B cell (primary cell): ENCODE measurements at places on chromosomes 12 and 14.

- no peak for DNase-seq
- no peaks in the 10 kb centered on the region for H3K36me3 ChIP-seq
- no peak overlapping the region for H3K4me3 ChIP-seq
- H3K27me3 ChIP-seq, result no peaks in the 10 kb centered on the region
- peaks cover 94% of the 10 kb centered on the region for H3K4me1 ChIP-seq
These were observed 7.6 kb downstream of the SUSD6 start for GRCh38 chr14:69619012-69619411.

DNA sequence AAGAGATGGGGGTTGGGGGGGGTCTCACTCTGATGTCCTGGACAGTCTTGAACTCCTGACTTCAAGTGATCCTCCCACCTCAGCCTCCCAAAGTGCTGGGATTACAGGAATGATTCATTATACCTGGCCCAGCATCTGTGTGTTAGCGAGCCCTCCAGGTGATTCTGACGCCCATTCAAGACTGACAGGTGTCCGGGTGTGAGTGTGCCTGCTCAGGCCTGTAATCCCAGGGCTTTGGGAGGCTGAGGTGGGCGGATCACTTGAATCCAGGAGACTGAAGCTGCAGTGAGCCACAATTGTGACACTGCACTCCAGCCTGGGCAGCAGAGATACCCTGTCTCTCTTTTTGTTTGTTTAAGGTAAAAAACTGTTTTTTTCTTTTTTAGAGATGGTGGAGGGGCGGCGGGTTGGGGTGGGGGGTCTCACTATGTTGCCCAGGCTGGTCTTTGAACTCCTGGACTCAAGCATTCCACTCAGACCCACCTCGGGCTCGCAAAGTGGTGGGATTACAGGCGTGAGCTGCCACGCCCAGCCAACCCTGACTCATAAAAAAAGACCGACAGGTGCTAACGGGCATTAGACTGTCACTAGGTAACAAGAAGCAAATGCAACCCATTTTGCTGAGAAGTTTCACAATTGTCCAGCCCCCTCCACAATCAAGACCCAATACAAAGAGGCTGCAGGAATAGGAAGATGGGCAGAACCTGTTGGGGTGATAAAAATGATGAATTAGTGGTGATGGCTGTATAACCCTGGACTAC is 4.7 kb downstream of the VSIG10 start:
- peaks cover 7% of the 10 kb centered on the region for H3K27me3 ChIP-seq
- DNase-seq, result no peak
- H3K4me3 ChIP-seq, result no peak overlapping the region
- no peaks in the 10 kb centered on the region for H3K36me3 ChIP-seq
- H3K4me1 ChIP-seq, result peaks cover 6% of the 10 kb centered on the region
- H3K27ac ChIP-seq, result no peak overlapping the region

- no peaks in the 10 kb centered on the region for H3K36me3 ChIP-seq
- no peak for DNase-seq
- H3K27me3 ChIP-seq, result no peaks in the 10 kb centered on the region
These were observed 16.4 kb upstream of the LRP10 start for GRCh38 chr14:22854963-22855724.

DNA sequence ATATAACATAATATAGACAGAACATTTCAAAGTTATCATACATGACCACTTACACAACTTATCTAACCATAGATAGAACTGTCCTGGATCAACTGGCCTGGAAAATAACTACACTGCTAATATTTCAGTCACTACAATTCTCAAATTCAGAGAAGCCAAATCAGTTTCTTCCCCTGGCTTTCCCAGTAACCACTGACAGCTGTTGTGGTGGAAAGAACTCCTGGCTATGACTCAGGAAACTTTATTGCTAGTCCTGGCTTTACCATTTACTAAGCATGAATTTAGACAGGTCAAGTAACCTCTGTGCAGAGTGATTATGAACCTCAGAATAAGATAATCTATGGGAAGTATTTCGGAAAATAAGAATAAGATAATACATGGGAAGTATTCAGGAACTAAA is 244.9 kb upstream of the DIO2 start:
- H3K4me1 ChIP-seq, result no peaks in the 10 kb centered on the region
- no peak for DNase-seq
- no peaks in the 10 kb centered on the region for H3K36me3 ChIP-seq
- no peak overlapping the region for H3K4me3 ChIP-seq

DNA sequence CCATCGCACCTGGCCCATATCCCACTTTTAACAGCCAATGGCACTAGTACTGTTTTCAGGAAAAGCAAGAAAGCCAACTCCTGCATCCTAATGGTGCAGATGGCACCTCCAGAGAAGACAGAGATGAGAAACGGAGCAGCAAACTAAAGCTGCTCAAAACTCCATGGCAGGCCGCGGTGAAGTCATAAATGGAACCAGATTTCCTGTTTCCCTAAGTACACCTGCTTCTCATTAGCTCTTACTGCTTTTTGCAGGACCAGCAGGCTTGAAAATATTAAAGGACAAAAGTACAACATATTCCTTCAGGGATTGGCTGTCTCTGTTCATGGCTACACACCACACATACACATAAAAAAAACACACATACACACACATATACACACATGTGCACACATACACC is 36.7 kb upstream of the LGALS3 start:
- H3K4me1 ChIP-seq, result peaks cover under 1% of the 10 kb centered on the region
- DNase-seq, result no peak
- H3K27ac ChIP-seq, result no peak overlapping the region
- no peaks in the 10 kb centered on the region for H3K36me3 ChIP-seq
- H3K27me3 ChIP-seq, result no peaks in the 10 kb centered on the region
- H3K4me3 ChIP-seq, result no peak overlapping the region

- peaks cover 48% of the 10 kb centered on the region for H3K4me1 ChIP-seq
- H3K27ac ChIP-seq, result no peak overlapping the region
- no peak for DNase-seq
- no peaks in the 10 kb centered on the region for H3K27me3 ChIP-seq
- no peak overlapping the region for H3K4me3 ChIP-seq
- H3K36me3 ChIP-seq, result peaks cover 5% of the 10 kb centered on the region
These were observed 3.0 kb upstream of the GCN1 start for GRCh38 chr12:120197542-120197887.

GRCh38 chr12:122399254-122399591 is 23.2 kb downstream of the CLIP1 start:
- H3K4me3 ChIP-seq, result no peak overlapping the region
- no peak for DNase-seq
- H3K36me3 ChIP-seq, result peaks cover 1% of the 10 kb centered on the region
- H3K27me3 ChIP-seq, result no peaks in the 10 kb centered on the region
- peak overlapping the region; percentile 38 for H3K27ac ChIP-seq

DNA sequence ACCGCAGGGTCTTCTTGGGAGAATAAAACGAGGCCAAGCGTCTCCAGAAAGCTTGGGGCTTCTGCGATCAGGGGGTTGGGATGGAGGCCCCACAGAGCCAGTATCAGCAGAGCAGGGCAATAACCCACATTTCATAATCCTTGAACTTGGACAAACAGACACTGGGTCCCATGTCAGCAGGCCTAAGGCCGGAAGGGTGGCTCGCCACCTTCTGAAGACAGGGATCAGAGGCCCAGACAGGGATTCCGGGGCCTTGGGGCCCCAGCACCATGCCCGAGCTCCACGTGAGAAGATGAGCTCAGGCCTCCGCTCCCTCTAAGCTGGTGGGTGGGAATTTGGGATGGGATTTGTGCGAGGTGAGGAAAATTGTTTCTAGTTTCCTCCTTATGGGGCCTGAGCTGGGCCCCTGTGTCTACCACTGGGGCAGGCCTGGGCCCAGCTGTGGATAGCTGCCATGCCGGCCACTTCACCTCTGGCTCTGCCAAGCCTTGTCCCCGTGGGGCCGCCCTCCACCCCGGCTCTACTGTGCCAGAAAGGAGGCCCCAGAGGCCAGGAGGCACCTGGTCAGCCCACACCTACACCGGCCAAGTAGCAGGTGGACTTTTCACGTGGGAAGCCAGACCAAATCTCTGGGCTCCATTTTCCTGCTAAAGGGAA is 67.2 kb upstream of the DLK1 start:
- no peak overlapping the region for H3K4me3 ChIP-seq
- H3K4me1 ChIP-seq, result peaks cover 3% of the 10 kb centered on the region
- DNase-seq, result no peak
- no peak overlapping the region for H3K27ac ChIP-seq
- H3K36me3 ChIP-seq, result no peaks in the 10 kb centered on the region

DNA sequence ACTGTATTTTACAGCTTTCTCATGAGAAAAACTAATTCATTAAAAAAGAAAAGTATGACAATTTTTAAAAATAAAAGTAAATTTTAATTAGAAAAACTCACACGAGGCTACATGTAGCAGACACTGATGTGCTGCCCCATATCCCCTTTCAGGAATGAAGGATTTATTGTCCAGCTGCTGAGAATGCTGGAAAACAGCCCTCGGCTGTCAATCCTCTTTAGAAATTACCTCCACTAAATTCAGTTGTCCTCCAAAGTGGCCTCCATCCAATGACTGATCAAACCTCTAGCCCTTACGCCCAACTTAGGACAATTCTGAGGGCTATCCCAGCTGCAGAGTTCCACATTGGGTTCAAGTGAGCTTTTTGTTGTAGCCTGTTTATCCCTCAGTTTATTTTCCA is 29.8 kb upstream of the AP4S1 start:
- no peaks in the 10 kb centered on the region for H3K27me3 ChIP-seq
- DNase-seq, result no peak
- peaks cover 10% of the 10 kb centered on the region for H3K4me1 ChIP-seq
- no peak overlapping the region for H3K27ac ChIP-seq

DNA sequence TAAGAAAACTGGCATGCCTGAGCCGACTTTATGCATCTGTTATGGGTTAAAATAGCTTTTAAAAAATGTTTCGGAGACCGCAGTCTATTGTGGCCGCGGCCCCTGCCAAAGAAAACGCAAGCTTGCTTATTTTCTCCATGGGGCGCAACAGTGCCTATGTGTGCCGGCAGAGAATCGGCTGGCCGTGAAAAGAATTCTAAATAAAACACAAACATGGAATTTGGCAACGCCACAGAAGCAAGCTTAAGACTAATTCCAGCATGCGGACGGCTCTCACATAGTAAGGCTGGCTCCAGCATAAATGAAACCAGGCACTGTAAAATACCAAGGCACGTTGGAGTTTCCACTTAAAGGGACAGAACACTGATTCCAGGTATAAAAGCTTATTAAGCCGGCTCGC is 56.7 kb downstream of the BCL11B start:
- H3K36me3 ChIP-seq, result no peaks in the 10 kb centered on the region
- no peak overlapping the region for H3K4me3 ChIP-seq
- no peak overlapping the region for H3K27ac ChIP-seq
- H3K4me1 ChIP-seq, result no peaks in the 10 kb centered on the region

DNA sequence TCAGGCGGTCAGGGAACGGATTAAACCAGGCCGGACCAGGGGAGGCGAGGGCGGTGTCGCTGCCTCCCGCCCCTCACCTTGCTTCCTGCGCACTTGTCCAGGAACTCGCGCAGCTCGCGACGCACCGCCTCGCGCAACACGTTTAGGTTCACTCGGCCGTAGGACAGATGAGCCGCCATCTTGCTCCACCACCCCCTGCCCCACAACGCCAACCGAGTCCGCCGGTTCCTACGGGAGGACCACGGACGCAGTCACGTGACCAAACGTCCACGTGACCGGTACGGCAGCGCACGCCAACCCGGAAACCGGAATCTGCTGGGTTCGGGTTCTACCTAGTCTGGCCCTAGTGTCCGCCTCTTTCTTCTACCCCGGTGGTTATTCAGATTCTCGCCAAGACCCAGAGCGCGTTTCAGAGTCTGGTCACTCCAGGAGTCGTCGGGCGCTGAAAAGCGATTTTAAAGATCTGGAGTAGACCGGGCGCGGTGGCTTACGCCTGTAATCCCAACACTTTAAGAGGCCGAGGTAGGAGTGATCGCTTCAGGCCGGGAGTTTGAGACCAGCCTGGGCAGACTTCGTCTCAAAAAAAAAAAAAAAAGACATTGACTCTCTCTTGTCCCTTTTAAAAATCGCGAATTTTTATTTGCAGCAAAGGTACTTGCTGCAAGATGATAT is at the start of gene VPS33A:
TSS of gene VPS33A (minus strand) at position 265 of the 672 bp plus-strand sequence. CDS start at position 179, 86 bp downstream.
- DNase-seq, result peak; percentile 96
- peak within 1 kb of the TSS; percentile 96 for H3K4me3 ChIP-seq
- H3K4me1 ChIP-seq, result peaks cover 14% of the 10 kb centered on the region
- peak within 1 kb of the TSS; percentile 89 for H3K27ac ChIP-seq
- peaks cover 5% of the 10 kb centered on the region for H3K36me3 ChIP-seq
- no peaks in the 10 kb centered on the region for H3K27me3 ChIP-seq

- H3K4me1 ChIP-seq, result no peaks in the 10 kb centered on the region
- H3K27ac ChIP-seq, result no peak overlapping the region
- no peak overlapping the region for H3K4me3 ChIP-seq
- DNase-seq, result no peak
- no peaks in the 10 kb centered on the region for H3K36me3 ChIP-seq
These were observed 69.6 kb upstream of the PRMT8 start for GRCh38 chr12:3421191-3421978.

- no peak overlapping the region for H3K27ac ChIP-seq
- H3K4me1 ChIP-seq, result no peaks in the 10 kb centered on the region
- DNase-seq, result no peak
- no peaks in the 10 kb centered on the region for H3K27me3 ChIP-seq
- no peaks in the 10 kb centered on the region for H3K36me3 ChIP-seq
These were observed 13.3 kb downstream of the RTL1 start for GRCh38 chr14:100890061-100890850.

DNA sequence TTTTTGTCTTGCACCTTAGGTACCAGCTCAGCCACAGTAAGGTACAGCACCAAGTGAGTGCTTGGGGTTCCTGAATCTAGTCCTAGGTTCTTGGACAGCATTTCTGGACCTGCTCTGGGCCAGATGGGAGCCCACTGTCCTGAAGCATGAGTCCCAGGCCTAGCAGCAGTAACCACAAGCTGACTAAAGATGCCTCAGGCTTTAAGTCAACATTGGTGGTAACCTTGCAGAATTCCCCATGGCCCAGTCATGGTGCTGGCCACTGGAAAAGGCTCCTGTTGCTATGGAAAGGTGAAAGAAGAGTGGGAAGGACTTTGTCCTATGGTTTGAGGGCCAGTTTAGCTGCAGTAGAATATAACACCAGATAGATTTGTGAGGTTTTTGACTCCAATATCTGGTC is 86.9 kb upstream of the CLEC14A start:
- no peak overlapping the region for H3K27ac ChIP-seq
- no peak overlapping the region for H3K4me3 ChIP-seq
- H3K4me1 ChIP-seq, result no peaks in the 10 kb centered on the region
- no peaks in the 10 kb centered on the region for H3K36me3 ChIP-seq
- no peaks in the 10 kb centered on the region for H3K27me3 ChIP-seq

DNA sequence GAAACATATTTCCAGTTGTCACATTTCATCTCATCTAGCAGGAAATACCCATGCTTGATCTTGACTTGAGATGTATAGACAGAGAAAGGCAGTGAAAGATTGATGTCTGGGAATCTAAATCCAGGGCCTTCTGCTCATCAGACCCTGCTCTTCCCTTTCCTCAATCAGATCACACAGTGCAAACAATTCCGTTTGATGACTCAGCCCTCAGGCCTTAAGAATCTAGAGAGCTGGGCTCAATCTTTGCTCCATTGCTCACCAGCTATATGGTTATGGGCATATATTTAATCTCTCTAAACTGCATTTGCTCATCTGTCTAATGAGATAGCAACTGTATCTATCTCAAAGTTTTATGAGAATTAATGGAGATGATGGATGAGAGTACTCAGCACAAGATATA is 201.8 kb upstream of the CCDC196 start:
- no peak overlapping the region for H3K4me3 ChIP-seq
- no peaks in the 10 kb centered on the region for H3K36me3 ChIP-seq
- no peaks in the 10 kb centered on the region for H3K27me3 ChIP-seq

GRCh38 chr12:89781946-89782550 is 73.4 kb upstream of the ATP2B1 start:
- H3K27ac ChIP-seq, result no peak overlapping the region
- no peaks in the 10 kb centered on the region for H3K36me3 ChIP-seq
- H3K4me1 ChIP-seq, result peaks cover 9% of the 10 kb centered on the region
- H3K27me3 ChIP-seq, result no peaks in the 10 kb centered on the region

- H3K4me3 ChIP-seq, result no peak overlapping the region
- no peak overlapping the region for H3K27ac ChIP-seq
- no peaks in the 10 kb centered on the region for H3K36me3 ChIP-seq
- no peak for DNase-seq
These were observed 263.9 kb downstream of the MDGA2 start for GRCh38 chr14:47411523-47411922.
